Activated T-cell treated with anti-CD3 and anti-CD28 coated beads, Interleukin-2, amount 50 U/mL, for 24 hours (primary cell): ENCODE measurements at places on chromosomes 5 and 9.
A peak's percentile ranks its signal among the peaks of the same experiment; 100 is the strongest.

DNA sequence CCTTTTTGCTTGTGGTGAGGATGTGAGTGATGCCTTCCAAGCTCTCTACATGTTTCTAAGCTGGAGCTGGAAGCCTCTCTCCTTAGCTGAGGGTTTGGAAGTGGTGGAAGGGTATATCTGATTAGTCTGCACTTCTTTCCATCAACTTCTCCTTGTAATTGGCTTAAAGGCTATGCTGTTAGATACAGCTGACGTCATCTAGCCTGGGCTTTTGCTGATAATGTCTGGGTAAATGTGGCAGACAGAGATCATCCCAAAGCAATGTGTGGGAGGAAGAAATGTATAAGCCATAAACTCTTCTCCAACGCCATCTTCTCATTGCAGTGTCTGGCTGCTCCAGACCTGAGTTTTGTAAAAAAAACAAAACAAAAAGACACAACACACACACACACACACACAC lies 29.3 kb downstream of the ZNF354C start:
- DNase-seq: no peak

DNA sequence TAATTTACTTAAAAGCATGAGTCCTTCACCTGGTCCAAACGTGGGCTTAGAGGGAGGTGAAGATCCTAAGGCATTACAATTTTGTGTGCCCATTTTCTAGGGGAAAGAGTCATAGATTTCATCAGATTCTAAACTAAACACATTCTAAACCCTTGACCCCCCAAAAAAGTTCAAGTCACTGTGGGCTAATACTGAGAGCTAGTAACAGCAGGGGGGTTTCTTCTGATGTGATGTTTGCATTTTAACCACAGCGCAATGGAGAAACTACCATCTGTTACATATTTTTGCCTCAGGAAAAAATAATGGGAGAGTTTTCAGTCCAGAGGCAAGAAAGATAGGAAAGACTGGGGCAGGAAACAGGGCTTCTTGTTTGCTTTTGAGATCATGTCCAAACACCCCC lies 110.8 kb upstream of the SLC1A3 start:
- DNase-seq: no peak

DNA sequence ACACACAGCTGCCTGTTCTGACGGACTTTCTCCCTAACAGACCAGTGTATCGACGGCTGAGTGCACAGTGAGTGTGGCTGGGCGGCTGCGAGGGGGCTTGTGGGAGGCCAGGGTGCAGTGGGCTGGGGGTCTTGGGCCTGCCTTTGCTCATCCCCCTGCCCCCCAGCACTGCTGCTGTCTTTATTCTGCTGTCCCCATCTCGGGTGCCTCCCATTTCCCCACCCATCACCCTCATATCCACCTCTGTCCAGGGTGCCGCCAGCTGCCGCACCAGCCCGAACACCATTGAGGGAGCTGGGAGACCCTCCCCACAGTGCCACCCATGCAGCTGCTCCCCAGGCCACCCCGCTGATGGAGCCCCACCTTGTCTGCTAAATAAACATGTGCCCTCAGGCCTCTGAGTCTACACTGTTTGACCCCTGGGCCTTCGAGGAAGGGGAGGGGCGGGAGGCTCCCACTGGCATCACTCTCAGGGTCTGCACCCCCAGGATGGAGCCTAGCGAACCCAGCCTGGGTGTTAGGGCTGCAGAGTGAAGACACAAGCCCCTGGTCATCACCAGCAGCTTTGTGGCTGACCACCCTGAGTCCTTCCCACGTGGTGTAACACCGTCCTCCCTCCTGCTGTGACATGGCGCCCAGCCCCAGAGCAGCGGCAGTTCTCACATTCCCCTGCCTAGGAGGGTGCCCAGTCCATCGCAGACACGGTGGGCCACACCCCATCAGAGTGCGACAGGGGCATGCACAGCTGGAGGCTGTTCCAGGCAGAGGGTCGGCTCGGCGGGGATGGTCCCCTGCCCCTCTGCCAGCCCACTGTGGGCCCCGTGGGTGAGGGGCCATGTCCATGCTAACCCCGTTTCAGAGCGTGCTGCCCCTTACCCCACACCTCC lies 4.0 kb downstream of the LCN2 start:
- DNase-seq: no peak

GRCh38 chr5:107668154-107669095 lies 2.3 kb downstream of the EFNA5 start:
- DNase-seq: no peak

- DNase-seq: no peak
Observed at GRCh38 chr9:119831309-119831708, 462.1 kb upstream of the BRINP1 start.

- no peak for DNase-seq
Observed at GRCh38 chr5:114062932-114063867, 298.7 kb upstream of the KCNN2 start.

DNA sequence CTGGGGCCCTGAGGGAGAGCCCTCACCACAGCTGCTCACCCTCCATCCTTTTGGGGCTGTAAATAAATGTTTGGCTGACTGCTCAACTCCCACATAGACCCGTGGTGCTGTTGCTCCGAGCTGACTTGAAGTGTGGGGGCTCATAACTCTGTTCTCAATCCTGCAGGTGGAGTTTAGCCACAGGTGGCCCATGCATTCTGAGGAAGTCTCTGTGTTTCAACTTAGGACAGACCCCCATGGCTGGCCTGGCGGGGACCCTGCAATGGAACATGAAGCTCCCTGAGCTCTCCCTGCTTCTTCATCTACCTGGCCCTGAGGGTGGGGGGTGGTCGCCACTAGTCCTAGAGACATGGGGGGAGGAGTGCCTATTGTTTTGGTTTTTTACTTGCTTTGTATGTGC lies 19.7 kb downstream of the NDUFS6 start:
- no peak for DNase-seq

GRCh38 chr5:160165137-160166068 lies 46.2 kb upstream of the PWWP2A start:
- no peak for DNase-seq

GRCh38 chr5:73095564-73096238 lies 24.7 kb upstream of the TMEM171 start:
- DNase-seq: no peak

DNA sequence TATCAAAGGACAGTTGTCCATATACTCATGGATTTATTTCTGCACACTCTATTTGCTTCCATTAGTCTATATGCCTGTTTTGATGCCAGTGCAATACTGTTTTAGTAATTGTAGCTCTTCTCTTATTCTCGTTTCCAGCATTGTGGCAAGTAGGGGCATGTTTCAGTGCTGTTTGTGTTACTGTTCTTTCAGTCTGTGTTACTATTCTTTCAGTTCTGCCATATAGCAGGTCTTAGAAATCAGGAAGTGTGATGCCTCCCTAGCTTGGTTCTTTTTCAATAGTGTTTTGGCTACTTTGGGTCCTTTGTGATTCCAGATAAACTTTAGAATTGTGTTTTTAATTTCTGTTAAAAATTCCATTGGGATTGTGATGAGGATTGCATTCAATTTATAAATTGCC lies 180.5 kb upstream of the PTPRD start:
- DNase-seq: no peak

DNA sequence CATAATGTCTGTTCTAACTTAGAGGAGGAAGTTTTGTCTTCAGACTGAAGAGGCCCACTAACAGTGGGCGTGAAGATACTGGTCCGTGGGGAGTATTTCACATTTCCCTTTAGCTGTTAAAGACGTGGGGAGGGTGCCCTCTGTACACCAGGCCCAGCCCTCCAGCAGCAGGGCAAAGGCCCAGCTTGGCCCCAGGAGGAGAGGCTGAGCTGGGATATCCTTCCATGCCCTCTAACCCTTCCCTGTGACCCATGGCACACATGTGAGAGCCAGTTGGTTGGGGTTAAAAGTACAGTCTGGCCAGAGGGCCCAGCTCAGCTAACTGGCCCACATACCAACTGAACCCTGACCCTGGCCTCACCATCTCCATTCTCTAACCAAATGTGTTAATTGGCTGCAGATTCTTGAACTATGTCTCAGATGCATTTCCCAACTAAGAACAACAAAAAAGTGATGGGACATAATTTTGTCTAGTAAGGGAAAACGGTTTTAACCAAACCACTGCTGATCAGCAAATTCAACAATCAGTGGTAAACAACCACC lies 74.4 kb downstream of the LHFPL2 start:
- no peak for DNase-seq

DNA sequence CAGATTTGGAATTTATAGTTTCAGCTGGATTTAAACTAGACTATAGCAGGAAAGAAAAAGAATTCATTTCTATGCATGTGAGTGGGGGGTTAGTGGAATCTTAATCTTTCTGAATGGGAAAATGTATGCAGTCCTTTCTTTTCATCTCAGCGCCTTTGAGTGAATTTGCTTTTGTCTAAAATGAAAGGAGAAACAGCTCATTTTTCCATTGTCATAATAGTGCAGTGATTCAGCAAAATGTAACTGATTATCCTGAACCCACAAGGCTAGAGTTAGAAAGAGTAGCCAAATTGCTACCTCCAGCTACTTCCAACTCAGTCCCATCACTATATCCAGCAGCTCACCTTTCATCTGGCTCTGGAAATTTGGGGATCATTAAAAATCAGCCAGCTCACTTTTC lies 134.4 kb downstream of the ADAMTSL1 start:
- no peak for DNase-seq

DNA sequence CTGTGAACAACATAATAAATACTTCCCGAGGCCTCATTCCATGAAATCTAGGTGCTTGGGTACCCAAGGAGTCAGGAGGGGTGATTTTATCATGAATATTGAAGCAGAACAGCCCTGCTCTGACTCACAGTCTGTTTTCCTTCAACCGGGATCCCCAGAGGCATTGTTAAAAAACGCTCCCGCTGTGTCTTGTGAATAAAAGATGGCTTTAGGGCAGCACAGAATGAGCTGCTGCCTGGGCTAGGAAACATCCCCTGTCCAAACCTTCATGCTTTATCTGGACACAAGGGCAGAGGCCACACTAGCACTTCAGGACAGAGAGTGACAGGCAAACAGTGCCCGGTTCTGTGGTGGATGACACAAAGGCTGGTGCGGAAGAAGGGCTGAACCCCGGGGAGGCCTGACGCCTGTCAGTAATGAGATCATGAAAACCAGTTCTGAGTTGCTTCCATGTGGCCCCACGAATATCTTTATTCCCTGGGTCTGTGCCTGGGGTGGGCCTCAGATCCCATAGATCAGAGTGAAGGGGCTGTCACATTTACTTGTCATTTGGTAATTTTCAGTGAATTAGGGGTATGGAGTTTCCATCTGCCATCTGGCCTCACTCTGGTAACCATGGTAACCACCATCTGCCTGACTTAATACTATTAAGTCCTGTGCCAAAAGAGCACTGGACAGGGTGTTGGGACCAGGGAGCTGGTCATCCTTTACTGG lies 2.6 kb downstream of the IGFBPL1 start:
- DNase-seq: no peak

DNA sequence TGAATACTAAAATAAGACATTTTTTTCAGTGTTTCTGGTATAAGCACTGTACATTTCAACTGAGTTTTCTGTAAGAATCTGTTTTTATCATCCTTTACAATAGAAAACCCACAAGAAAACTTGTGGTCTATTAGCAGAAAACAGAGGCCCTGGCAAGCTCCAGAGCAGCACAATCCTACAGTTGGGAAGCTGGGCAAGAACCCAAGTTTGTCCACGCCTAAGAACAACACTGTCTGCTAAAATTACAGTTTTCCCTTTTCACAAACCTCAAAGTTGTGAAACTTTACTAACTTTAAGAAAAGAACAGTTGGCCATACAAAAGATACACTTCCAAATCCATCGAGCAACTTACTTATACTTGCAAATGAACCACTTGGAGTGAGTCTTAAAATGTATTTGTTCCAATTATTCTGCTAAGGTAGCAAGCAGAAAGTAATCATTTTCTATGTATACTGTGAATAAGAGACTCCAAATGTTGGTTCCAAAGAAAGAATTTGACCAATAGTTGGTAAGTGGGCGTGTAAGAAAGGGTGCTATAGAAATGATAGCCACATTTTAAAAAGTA lies 982.0 kb upstream of the ARRDC3 start:
- DNase-seq: no peak

- no peak for DNase-seq
Observed at GRCh38 chr9:99430301-99430700, 208.2 kb downstream of the SEC61B start.

DNA sequence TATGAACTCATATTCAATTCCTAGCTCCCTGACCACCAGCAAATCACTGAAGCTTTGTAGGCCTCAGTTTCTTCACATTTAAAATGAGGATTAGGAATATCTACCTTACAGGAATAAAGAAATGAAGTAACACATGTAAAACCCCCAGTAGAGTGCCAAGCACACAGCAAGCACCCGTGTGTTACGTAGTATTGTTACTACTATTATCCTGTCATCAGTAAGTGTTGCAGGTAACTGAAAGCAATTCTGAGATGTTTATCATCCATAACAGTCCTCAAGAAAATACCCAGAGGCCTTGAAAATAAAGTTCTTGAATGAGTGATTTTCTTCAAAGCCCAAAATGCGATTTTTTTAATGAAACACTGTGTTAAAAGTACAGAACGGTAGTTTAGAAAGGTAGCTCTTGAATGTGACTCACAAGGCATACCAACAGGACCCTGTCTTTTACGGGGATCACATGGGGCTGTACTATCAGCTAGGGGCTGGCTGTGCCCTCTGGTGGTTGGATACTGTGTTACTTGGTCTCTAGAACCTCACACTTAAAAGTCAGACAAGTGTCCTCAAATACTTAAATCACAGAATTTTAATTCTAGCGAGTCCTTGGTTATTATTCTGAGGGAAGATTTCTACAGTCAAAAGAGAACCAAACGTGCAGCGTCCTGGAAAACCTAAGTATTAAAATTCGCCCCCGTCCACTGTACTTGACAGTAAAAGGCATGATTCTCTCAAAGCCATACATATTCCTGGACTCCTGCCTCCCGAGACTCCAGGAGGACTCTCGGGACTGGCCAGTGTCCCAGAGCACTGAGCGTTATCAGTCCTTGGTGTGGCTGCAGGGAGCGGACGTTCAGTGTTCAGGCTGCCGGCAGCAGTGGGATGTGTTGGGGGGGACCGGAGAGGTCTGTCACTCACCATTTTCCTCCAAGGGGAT lies 725 bp downstream of the NDUFB6 start:
- DNase-seq: peak; percentile 67

GRCh38 chr9:137247135-137247915 lies 3.8 kb upstream of the STPG3 start:
- no peak for DNase-seq

- DNase-seq: no peak
Observed at GRCh38 chr9:113823421-113823820, 52.7 kb upstream of the ZNF618 start.

DNA sequence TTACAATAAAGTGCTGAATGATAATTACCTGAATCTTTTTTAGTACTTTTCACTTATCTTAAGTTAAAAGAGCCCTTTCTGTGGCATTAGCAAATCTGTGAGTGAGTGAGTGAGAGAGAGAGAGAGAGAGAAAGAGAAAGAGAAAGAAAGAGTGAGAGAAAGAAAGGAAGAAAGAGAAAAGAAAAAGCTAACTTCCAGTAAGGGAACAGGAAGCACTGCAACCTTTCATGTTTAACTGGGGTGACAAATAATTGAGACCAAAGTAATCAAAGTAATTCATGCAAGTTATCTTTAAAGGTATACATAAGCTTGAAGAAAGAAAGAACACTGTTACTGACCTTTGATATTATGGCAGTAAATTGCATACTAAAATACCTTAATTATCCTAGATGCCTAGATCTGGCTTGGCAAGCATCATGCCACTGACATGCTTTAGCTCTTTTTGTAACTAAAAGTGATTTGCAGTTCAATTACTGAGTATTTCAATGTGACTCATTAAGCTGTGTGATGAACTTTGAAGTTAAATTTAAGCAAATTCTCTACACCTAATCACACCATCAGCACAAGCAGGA lies 21.7 kb downstream of the FEM1C start:
- no peak for DNase-seq
